Stimulated activated CD4-positive, alpha-beta T cell treated with anti-CD3 and anti-CD28 coated beads, Interleukin-12 subunit alpha, Interleukin-12 subunit beta, amount 100 ng/mL, for 4 hours (primary cell): ENCODE measurements at places on chromosomes 11 and 22.

DNA sequence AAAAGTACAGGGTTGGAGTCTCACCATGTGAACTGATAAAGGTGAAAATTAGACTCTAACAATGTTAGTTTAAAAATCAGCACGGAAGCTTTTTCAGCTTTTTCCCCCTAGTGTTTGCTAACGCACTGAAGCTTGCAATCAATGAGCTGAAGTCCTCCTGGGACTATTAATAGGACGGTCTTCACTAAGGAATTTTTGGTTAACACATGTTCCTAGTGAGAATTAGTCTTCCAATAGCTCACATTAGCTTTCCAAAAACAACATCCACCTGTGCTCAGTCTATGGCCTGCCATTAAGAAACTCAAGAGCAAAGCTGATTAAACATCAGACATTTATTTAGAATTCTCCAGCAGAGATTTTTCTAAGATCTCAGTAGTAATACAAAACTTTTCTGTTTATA lies 26.7 kb upstream of the DDI1 start:
- no peak for DNase-seq

- no peak for DNase-seq
These were observed 104.2 kb downstream of the SCN3B start for GRCh38 chr11:123549926-123550917.

- no peak for DNase-seq
These were observed 9.5 kb downstream of the EMID1 start for GRCh38 chr22:29215012-29215860.

GRCh38 chr11:94909371-94909820 lies 64.0 kb downstream of the CWC15 start:
- no peak for DNase-seq

DNA sequence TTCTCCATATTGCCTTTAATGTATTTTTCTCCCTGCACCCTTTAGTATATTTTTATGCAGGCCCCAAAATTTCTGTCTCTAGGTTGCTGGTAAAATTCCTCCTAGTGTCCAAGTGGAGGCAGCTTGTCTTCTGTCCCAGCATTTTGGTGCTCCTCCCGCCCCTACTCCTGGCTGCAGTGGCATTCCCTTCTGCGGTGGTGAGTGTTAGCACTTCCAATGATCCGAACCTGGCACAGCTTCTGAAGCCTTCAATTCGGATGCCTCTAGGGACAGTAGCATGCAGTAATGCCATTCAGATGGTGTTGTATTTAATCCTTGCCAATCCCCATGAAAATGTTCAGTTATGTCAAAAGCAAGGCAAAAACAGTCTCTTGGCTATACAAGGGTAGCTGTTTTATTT lies 5.9 kb downstream of the YWHAH start:
- no peak for DNase-seq

- no peak for DNase-seq
These were observed 81.3 kb downstream of the PHF21A start for GRCh38 chr11:46039990-46040389.

- no peak for DNase-seq
These were observed 64.0 kb downstream of the PARVA start for GRCh38 chr11:12441231-12441861.

DNA sequence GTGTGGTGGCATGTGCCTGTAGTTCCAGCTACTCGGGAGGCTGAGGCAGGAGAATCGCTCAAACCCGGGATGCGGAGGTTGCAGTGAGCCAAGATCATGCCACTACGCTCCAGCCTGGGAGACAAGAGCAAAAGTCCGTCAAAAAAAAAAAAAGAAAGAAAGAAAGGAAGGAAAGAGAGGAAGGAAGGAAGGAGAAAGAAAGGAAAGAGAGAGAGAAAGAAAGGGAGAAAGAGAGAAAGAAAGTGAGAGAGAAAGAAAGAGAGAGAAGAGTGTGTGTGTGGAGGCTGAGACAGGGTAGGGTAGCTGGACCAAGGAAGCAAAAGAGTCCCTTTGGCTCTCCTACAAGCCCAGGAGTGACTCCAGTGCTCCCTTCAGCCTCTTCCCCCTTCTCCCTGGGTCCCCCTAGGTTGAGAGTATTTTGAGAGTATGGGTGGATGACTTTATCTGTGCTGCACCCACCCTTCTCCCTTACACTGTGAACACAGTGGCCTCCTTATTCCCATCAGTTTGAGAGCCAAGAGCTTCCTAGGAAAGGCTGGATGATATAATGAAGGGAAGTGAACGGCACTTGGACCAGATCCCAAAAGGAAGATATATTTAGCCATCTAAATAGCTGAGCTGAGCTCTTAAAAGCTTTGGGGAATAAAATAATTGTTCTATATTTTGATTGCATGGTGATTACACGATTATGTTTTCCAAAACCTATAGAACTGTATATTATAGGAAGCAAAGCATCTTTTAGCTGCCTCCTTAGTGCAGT lies 9.5 kb upstream of the DENND5A start:
- no peak for DNase-seq

- no peak for DNase-seq
These were observed 32.7 kb downstream of the THOC5 start for GRCh38 chr22:29520851-29521250.

- DNase-seq: no peak
These were observed 46.2 kb downstream of the FAM83F start for GRCh38 chr22:40040927-40041326.
